ENCODE measurements at places on chromosomes 7 and 10.

GRCh38 chr10:123761038-123761428, 94.9 kb downstream of the GPR26 start:
- DNase-seq, result no peak

- DNase-seq, result no peak
Measured at GRCh38 chr7:32048970-32049491, 21.2 kb downstream of the PDE1C start.

DNA sequence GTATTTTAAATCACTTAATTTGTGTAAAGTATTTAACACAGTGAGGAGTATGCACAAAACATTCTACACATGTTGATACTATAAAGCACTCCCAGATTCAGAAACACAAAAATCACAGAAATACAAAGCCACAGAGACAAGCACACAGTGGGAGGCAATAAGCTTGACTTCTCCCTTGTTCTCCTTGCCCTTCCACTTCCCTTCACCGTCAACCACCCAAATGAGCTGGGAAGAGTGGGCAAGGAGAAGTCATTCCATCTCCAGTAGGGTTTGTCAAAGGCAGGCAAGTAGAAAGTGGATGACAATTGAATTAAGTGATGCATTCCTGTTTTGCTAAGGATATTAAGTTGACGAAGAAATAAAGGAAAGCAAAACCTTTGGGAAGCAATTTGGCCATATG, 4.2 kb upstream of the TMEM139 start:
- DNase-seq, result no peak

DNA sequence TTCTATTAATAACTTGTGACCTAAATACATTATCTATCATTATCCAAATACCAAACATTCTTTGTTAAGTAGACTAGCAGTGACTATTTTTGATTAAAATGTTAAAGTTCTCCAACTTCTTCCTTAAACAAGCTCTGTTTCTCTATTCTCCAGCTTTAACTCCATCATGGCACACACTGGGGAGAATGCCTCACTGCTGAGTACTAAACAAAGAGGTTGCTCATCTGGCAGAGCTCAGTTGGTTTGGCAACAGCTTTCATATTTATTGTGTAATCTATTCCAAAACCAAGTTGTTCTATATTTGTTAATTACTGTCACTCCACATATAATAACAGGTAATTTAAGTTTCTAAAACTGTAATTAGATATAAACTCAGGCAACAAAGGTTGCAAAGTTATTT, 89.6 kb downstream of the USP6NL start:
- no peak for DNase-seq

GRCh38 chr10:89373916-89374711, 3.7 kb upstream of the IFIT1B start:
- no peak for DNase-seq

GRCh38 chr7:141590666-141591065, 39.5 kb downstream of the AGK start:
- no peak for DNase-seq

DNA sequence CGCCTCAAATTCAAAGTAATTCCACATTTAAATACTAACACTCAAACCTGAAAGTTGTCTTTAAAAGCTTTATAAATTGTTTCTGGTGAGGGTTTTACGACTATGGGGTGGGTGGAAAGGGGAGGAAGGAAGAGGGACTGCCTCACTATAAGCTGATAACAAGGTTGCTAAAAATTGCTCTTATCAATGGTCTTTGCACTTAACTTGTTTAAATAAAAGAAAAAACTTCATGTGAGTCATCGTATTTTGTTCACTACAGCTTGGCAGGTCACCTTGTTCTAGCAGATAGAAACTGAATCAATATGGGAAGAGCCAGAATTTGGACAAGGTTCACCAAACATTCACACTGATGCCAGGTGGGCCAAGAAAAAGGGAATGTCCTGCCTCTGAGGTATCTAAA, 129.2 kb downstream of the TES start:
- DNase-seq, result no peak

DNA sequence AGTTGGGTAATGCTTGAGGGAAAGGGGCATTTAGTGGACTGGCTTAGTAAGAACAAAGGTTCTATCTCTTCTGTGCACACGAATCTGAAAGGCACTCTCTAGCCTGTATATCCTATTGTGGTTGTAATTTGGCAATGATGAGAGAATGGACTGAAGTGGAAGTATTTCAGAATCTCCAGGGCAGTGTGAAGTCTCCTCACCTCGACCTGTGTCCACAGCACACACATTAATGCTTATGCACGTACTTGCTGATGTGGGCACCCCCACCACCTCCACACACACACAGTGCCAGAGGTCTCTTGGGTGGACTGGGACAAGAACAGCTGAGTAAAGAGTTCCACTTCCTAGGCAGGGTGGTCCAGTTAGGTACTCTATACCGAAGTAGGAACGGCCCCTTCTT, 6.9 kb downstream of the SMC3 start:
- no peak for DNase-seq

DNA sequence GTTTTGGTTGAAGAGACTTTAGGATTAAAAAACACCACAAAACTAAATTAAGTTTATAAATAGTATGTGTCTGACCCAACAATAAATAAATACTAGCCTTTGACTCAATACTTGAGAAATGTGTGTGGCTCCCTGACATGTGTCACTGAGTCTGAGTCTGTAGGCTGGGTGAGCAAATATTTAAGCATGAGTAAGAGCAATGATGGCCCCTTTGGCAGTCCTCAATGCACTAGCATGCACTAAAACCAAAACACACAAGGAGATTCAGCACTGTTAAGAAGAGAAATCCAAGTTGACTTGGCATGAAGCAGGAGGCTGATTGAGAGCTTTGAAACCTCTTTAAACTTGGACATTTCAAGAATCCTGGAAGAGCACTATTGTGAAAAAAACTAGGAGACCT, 37.1 kb downstream of the CCDC71L start:
- DNase-seq, result no peak

DNA sequence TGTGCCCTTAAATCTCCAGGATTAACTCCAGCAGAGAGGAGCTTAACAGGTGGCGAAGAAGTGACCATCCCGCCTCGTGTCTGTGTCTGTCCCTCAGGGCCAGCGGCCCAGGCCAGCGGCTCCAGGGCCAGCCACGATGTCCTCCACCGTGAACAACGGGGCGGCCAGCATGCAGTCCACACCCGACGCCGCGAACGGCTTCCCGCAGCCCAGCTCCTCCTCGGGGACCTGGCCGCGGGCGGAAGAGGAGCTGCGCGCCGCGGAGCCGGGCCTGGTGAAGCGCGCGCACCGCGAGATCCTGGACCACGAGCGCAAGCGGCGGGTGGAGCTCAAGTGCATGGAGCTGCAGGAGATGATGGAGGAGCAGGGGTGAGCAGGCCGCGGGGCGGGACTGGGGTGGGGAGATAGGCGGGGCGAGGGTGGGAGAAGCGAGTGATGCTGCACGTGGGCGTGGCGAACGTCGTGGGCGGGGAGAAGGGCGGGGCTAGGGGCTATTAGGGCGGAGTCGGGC, 33.3 kb downstream of the SRRM3 start:
- no peak for DNase-seq

- DNase-seq, result no peak
Measured at GRCh38 chr7:351256-351655, 61.3 kb downstream of the FOXL3 start.

GRCh38 chr10:121437596-121437995, 160.6 kb downstream of the FGFR2 start:
- DNase-seq, result no peak

DNA sequence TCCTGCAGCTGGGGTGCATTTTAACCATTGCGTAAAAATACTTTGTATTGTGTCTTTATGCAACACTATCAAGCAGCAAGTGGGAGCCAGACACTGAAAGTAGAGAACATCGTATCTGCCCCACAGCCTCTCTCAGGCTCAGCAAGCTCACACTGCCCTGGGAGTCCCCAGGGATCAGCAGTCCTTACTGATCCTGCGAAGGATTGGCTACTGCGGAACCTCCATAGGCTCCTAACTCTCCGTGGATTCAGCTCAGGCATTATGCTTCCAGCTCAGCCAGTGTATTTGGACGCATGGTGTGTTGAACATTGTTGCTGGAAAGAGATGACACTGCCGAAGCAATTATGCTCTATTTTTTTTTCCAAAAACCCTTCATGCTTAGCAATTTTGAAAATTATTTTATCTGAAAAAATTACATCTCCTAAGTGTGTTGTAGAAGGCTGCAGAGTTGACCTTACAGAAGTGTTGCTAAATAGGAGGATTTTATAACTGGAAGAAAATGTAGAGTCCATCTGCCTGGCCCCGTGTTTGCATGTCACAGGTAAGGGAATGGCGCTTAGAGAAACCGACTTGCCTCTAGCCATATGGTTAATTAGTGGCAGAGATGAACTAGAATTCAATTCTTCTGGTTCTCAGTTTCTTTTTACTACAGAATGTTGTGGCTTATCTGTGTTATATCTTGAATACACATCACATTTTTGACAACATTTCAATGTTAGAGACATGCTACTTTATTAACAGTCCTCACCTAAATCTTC, 276.4 kb upstream of the COBL start:
- DNase-seq, result no peak

DNA sequence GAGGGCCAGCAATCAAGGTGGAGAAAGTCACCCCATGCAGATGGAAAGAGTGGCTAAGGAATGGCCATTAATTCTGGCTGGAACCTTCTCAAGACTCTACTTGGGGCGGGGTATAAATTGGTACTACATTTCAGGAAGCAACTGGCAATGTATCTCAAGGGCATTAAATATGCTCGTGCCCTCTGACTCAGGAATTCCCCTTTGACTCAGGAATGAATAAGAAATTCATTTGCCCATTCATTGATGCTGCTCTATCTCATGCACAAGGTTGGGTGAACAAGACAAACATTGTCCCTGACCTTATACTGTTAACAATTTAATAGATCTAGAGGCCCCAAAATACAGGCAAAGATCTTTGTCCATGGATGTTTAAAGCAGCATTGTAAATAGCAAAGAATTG, 188.1 kb downstream of the MYOF start:
- no peak for DNase-seq

- DNase-seq, result no peak
Measured at GRCh38 chr7:92722541-92722940, 113.8 kb downstream of the CDK6 start.

GRCh38 chr7:6228361-6229229, 43.8 kb downstream of the CYTH3 start:
- DNase-seq, result no peak

DNA sequence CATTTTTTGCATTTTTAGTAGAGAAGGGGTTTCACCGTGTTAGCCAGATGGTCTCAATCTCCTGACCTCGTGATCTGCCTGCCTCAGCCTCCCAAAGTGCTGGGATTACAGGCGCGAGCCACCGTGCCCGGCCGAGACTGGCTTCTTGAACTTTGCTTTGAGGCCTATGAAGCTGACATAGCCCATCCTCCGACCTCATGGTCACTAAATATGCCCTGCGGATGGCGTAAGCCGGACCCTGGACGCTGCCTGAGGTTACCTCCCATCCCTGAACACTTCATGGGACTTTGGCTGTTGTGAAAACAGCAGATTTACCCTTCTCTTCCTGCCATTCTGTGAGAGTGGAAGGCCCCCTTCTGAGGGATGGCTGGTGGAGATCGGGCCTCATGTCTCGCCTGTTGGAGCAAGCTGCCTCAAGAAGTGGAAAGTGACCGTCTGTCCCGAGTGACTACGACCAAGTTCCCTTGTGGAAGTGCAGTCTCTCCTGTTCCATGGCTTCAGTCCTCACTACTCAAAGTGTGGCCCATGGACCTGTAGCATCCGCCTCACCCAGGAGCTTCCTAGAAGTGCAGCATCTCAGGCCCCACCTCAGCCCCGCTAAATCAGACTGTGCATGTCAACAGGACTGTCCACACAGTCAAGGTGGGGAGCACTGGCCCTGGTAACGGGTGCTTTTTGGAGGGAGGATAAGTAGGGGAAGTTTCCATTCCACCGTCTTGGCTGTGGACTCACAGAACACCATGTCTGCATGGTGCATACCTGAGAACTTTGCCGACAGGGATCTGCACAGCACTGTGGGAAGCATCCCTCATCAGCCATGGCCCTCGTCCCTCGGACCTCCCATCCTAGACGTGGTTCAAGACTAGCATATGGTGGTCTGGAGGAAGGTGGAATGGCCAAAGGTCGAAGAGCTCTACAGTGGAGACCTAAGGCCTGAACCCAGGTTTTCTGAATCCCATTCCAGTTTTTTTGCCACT, 210.5 kb upstream of the SHH start:
- peak; percentile 81 for DNase-seq

GRCh38 chr7:101912716-101913110, 95.3 kb downstream of the CUX1 start:
- no peak for DNase-seq

Measured in vagina (tissue), 2 donors.